ENCODE measurements at places on chromosomes 1 and 21.

- no peak for DNase-seq
Measured at GRCh38 chr1:171566467-171566866, 55.6 kb upstream of the MYOCOS start.

DNA sequence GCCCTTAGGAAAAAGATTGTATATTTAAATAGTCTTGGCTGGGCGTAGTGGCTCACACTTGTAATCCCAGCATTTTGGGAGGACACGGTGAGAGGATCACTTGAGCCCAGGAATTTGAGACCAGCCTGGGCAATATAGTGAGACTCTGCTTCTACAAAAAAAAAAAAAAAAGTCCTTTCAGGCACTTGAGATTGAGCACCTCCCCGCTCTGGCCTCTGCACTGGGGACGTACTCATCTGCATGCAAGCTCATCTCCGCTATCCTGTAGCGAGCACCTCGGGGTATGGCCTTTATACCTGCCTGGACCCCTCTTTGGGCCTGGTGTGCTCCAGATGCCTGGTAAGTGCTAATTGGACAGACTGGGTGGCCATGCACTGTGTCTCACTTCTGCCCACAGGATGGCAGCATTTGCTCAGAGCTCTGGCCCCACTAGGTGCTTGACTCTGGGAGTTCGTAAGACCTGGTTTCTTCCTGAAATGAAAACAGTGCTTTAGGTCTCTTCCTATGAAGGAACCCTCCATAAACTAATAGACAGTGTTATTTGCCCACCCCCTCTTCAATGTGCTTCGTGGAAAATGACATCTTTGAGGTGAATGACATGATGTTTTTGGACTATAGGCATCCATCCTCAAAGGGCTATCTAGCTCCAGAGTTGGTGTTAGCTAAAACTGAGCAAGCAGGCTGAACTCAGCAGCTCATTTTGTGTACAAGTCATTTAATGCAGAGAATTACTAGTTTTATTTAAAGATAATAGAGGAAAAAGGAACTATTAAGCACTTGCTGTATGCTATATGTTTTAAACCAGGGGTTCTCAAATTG, 61.7 kb upstream of the ADAR start:
- DNase-seq, result peak; percentile 62

- DNase-seq, result no peak
Measured at GRCh38 chr1:93980320-93981273, 71.4 kb upstream of the GCLM start.

GRCh38 chr21:27001526-27001925, 34.6 kb upstream of the ADAMTS5 start:
- DNase-seq, result no peak

DNA sequence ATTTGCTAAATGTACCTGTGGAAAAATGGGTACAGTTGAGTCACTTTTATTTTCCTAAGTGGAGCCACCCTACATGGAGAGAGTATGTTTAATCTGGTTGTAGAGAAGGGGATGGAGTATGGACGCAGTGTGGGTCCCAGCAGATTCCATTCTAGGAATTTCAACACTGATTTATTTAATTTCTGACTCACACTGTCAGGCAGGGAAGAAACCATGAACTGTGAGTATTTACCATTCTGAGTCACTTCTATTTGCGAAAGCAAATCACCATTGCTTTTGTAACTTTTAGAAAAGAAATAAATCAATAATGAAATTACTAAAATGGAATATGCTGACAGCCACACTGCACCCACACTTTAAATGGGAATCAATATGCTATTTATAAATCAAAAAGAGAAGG, 339.0 kb downstream of the DSCAM start:
- DNase-seq, result no peak

DNA sequence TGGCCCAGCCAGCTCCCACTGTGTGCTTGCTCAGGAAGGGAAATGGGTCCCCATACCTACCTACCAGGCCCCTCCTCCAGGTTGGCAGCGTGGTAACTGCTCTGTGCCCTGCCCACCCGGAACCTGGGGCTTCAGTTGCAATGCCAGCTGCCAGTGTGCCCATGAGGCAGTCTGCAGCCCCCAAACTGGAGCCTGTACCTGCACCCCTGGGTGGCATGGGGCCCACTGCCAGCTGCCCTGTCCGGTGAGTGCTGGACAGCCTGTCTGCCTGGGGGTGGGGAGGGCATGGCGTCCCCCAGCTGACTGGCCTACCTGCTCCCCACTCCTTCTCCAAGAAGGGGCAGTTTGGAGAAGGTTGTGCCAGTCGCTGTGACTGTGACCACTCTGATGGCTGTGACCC, 10.8 kb upstream of the LRRC71 start:
- no peak for DNase-seq

GRCh38 chr1:53585129-53585528, 125.9 kb downstream of the DMRTB1 start:
- DNase-seq, result peak; percentile 5

- DNase-seq, result no peak
Measured at GRCh38 chr1:59814901-59815825, at the start of gene HOOK1. HOOK1 (plus strand) TSS chr1:59814949; CDS start chr1:59815118, 169 bp downstream.

DNA sequence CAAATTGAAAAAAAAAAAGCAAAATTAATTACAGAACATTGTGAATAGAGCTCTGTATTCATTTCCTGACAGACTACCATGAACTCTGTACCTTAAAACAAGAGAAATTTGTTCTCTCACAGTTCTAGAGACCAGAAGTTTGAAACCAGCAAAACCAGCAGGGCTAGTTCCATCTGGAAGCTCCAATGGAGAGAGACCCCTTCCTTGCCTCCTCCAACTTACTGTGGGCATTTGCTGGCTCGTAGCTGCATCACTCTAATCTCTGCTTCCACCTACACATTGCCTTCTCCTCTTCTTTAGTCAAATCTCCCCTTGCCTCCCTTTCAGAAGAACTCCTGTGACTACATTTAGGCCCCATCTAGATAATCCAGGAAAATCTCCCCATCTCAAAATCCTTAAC, 56.5 kb downstream of the SYDE2 start:
- DNase-seq, result no peak

DNA sequence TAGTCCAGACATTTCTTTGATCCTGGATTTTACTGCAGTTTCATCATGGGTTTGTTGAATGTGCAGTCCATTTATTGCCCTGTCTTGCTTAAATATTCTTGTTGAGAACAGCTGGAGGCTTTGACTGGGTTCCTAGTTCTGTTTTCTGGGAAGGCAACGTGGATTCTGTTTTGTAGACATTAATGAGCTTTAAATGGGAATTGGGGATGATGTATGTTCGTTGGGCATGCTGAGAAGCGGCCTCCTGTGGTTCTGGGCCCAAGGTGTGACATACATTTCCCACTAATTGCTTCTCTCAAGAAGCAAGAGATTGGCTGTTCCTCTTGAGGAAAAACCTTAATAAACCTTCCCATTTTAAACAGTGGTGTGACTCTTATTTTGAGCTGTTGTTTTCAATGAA, 22.9 kb downstream of the INKA2 start:
- no peak for DNase-seq

DNA sequence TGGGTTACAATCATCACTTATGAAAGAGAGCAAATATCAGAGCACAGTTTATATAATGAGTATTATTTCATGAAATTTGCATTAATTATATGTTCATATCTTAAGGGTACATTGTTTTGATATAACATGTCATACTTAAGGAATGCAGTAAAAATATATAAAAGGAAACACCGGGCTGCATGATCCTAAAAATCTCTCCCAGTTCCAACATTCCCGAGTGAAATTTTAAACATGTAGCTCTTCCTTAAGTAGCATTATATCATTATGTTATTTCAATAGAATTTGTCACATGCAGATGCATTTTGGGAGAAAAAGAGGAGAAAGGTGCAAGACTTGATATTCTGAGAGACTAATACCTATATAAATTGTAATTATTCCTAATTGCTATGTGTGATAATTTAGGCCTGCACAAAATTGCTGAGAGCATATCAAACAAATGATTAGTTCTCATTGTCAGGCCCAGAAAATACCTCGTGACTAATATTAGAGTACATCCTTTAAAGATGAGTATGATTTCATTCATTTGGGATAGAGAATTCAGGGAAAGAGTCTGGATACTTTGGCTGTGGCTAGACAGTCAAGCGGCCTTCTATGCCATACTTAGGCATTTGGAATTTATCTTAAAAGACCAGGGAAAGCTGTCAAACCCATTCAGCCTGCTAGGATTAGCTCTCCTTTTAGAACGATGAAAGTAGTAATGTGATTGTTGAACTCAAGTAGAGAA, 86.8 kb downstream of the ADGRL2 start:
- DNase-seq, result no peak

- no peak for DNase-seq
Measured at GRCh38 chr1:154410185-154410827, 5.2 kb downstream of the IL6R start.

- no peak for DNase-seq
Measured at GRCh38 chr1:155010211-155010918, 7.8 kb downstream of the ZBTB7B start.

- no peak for DNase-seq
Measured at GRCh38 chr1:112143871-112144441, 154.5 kb upstream of the KCND3 start.

GRCh38 chr1:87052400-87052799, 138.0 kb downstream of the HS2ST1 start:
- DNase-seq, result no peak

DNA sequence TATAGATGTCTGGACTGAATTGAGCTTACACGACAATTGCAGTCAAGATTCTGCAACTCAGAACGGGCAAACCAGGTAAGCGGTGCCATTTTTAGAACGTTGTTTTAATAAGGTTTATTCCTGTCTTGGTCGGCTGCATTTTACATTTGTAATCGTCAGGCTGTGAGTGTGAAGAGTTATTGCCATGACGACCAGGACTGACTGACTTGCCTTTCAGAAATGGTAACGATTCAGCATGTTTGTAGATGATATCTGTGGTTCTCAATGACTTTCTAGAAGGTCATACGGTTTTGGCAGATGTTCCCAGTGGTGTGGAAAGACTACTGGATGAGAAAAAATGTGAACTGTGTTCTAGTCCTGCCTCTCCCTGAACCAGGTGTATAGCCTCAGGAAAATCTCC, 271.3 kb upstream of the B3GALT2 start:
- peak; percentile 18 for DNase-seq

Measured in T follicular helper cell (primary cell).